Left ventricle myocardium superior (tissue), 1 donor: ENCODE measurements at places on chromosomes 2 and 18.

GRCh38 chr2:24543252-24543651 is 52.2 kb downstream of the NCOA1 start:
- no peak for DNase-seq

GRCh38 chr2:103285354-103285753 is 523.5 kb downstream of the TMEM182 start:
- DNase-seq = no peak

DNA sequence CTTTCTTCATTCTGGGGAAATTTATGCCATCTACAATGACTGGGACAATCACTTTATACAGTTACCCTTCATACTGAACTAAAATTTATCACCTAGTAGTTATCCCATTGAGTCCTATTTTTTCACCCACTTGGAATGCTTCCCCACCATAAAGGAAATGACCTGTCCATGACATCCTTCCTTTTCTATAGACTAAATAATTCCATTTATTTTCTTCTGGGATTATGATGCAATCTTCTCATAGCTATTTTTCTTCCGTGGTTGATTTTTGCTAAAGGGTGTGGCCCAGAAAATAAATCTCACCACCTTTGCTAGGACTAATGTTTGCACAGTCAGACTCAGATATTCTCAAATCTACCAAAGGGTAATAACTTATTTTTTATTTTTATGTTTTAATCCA is 186.1 kb upstream of the NRXN1 start:
- DNase-seq = no peak

DNA sequence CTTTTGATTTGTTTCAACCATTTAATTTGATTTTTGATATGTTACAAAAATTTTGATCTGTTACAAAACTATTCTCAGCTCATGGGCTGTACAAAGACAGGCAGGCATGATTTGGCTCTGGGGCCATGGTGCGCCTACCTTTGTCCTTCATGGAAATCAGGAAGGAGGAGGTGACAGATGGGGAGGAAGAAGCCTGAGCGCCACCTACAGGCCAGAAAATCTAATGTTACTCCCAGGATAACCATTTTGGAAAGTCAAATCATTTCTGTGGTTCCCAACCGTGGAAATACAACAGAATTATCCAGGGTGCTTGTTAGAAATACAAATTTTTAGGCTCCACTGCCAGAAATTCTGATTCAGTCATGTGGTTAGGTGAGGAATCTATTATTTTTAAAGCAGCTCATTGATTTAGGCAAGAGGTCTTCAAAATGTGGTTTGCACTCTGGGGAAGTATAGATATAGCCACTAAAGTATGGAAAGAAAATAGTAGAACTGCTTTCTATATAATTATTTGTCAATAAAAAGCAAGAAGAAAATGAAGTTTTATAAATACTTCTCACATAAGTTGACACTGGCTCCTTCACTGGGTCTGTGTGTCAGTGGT is 93.9 kb downstream of the EVA1A start:
- DNase-seq = no peak

DNA sequence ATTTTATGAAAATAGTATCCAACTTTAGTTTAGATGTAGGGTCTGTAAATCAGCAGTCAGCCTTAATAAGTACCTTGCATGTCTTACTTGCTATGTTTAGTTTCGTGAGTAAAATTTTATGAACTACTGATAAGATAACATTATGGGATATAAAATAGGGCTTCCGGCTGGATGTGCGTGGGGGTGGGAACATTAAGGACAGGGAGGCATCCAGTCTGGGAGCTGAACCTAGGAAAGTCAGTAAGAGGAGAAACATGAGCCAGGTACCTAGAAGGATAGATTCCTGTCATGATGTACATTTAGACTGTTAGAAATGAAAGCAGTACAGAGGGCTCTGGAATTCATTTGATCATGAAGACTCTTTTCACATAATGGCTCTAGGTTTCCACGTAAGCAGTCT is 12.7 kb upstream of the KCNJ13 start:
- no peak for DNase-seq

GRCh38 chr2:43052204-43052943 is 174.0 kb downstream of the ZFP36L2 start:
- no peak for DNase-seq

- no peak for DNase-seq
Measured at GRCh38 chr2:170344663-170345346, 166.9 kb downstream of the MYO3B start.

DNA sequence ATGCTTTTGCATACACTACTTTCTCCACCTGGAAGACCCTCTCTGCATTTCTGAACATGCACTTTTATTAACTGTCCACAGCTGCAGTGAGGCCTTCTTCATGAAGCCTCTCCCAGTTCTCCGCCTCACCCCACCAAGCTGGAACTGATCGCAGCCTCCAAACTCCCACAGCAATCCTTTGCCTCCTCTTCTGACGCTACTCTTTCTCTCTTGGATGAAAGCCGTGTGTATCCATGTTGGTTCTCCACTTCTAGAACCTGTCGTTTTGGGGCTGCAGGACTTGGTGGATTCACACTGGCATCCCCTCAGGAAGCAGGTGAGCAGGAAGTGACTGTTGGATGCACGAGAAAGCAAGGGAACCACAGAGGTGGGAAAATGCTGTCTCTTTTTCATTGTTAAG is 288.6 kb downstream of the MYCN start:
- DNase-seq = no peak
